ENCODE measurements at places on chromosomes 4 and X.
A peak's percentile ranks its signal among the peaks of the same experiment; 100 is the strongest.

DNA sequence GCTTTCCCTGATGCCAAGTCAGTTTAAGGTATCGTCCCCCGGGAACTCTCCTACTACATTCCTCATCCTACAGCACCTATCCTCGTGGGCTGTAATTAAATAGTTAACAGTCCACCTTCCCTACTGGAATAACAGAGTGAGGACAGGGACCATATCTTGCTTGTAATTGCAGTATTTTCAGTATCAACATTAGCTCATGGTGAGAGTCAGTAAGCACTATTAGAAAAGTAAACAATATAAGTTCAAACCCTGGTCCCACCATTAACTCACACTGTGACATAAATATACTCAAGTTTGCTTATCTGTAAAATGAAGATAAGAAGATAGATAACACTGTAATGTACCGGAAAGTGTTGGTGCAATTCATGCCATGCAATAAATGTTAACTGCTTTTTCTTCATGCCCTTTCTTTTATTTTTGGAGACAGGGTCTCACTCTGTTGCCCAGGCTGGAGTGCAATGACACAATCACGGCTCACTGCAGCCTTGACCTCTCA is 61.3 kb downstream of the SH3RF1 start:
- DNase-seq = no peak

GRCh38 chr4:141057582-141057981 is 75.7 kb downstream of the RNF150 start:
- no peak for DNase-seq

DNA sequence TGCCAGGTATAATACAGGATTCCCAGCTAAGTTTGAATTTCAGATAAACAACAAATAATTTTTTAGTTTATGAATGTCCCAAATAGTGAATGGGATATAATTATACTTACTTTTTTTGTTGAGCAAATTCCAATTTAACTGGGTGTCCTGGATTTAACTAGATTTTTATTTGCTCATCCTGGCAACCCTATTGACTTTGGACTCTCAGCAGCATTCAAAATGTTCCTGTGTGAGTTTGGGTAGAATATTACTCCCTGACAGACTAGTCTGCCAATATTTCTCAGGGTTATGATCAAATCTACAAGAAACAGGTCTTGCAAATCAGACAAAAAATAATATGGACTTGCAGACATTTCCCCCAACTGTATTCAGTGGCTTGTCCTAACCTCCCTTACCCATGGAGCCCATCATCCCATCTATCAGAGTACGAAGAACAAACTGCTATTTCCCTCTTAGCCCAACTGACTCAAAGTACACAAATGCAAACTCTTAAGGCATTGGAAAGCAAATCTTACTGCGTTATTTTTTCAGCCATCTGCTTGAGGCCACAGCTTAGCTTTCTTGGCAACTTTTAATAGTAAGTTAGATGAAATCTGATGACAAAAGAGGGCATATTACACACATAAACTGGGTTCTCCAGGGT is 20.7 kb downstream of the SETD7 start:
- DNase-seq = peak; percentile 44

DNA sequence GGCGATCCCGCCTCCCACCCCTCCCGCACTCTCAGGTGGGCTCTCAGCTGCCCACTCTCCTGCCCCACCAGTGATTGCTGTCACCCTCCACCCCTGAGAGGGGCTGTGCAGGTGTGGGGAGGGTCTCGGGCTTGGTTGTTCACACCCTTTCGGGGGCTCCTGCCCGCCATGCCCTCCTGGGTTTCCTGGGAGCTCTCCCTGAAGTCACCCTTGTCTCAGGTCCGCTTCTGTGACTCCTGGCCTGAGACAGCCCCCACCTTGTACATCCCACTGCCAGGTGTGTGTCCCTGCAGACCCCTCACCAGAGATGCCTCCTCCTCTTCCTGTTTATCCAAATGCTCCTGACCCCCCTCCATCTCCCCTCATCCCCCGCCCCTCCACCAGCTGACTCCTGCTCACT is 37.8 kb downstream of the ADRA2C start:
- DNase-seq = no peak

DNA sequence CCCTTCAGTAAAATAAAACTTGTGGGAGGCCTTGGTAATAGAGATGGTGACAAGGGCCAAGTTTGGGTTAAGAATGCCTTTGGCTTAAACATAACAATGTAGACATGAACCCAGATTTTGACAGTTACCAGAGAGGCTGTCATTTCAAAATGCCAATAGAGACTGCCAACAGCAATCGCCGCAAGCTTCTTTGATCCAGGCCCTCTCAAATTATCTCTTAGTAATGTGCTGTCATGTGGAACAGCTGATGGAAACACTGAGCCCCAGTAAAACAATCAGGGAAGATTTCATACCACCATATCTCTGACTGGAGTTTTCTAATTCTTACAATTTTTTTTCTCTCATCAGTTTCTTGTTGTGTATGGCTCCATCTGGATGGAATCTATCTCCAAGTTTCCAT is 80.5 kb downstream of the ZNF330 start:
- DNase-seq = no peak

GRCh38 chr4:73683033-73683432 is 57.3 kb upstream of the CXCL8 start:
- DNase-seq = no peak

- DNase-seq = no peak
Measured at GRCh38 chr4:25863347-25863784, 578 bp upstream of the SEL1L3 start.

GRCh38 chrX:40035726-40036125 is 62.0 kb downstream of the BCOR start:
- DNase-seq = no peak

- DNase-seq = peak; percentile 47
Measured at GRCh38 chrX:38805432-38806389, 4.5 kb downstream of the MID1IP1 start.

GRCh38 chr4:23774909-23775308 is 114.9 kb downstream of the PPARGC1A start:
- DNase-seq = no peak

- no peak for DNase-seq
Measured at GRCh38 chr4:10033191-10033881, 12.0 kb upstream of the SLC2A9 start.

DNA sequence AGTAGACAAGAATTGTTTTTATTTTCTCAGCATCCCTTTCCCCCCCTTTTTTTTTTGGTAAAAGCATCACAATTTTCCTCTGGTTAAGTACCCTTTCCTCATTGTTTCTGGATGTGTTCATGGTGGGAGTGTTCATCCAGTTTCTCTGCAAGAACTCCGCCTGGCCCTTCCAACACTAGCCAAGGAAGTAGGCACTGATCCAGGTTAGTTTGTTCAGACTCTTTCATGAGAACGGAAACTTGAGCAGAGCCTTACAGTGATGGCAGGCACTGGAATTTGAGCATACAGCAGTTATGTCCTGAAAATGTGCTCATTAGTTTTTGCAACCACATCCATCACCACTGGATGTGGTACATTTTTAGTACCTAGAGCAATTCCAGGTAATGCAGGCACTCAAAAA is 336.1 kb upstream of the BOD1L1 start:
- DNase-seq = no peak

GRCh38 chrX:96763608-96764007 is 79.0 kb downstream of the DIAPH2 start:
- no peak for DNase-seq

GRCh38 chr4:113888006-113888405 is 91.4 kb downstream of the ARSJ start:
- DNase-seq = no peak

- no peak for DNase-seq
Measured at GRCh38 chr4:111736516-111736915, 408.7 kb upstream of the FAM241A start.

GRCh38 chr4:159271856-159272255 is 169.0 kb downstream of the RAPGEF2 start:
- DNase-seq = no peak

- DNase-seq = no peak
Measured at GRCh38 chrX:2439613-2440012, 61.2 kb downstream of the DHRSX start.

DNA sequence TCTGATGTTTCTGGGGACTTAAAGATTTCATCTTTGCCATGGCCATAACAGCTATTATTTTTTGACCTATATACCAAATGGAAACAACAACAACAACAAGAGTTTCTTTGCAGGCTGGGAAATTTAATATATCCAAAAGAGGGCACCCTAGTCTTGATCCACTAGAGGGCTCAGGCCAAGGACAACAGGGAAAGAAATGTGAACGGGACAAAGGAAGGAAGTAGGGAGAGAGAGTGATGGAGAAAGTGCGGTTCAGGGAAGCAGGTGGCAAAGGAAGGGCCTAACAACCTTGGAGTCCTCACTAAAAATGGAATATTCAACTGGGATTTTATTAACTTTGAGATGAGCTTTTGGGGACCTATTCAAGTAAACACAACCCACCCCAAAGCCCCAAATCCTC is 67.8 kb upstream of the SCML1 start:
- no peak for DNase-seq

- peak; percentile 75 for DNase-seq
Measured at GRCh38 chrX:129540068-129540653, at the start of gene OCRL. Gene OCRL (plus strand): TSS chrX:129540259. CDS start chrX:129540440, 181 bp downstream.

DNA sequence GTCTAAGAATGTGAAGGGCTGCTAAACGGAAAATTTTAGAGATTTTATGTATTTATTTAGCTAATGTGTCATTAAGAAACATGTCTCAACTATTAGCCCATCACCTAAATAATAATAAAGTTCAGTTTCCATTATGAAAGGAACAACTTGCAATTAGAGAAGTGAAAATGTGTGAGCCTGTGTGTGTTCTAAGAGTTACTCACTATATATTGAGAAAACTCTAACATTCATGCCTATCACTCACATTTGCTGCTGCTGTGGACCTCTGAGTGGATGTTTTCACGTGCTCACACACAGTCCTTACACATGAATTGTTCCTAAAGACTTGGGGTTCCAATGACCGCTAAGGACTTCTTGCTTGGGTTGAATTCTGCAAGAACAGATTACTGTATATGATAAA is 364.0 kb downstream of the TMA16 start:
- DNase-seq = no peak

GRCh38 chr4:163165217-163166017 is 1.3 kb downstream of the NAF1 start:
- no peak for DNase-seq

Measured in NCI-H446 (cell line).